A549 treated with Mapracorat at 1 μM for 4 hours (cell line): ENCODE measurements at places on chromosomes 2 and 18. TPM values are rescaled to one million over a fixed set of nuclear protein-coding genes. Genes with fewer than 3 reads are reported as not detected.

UNC80 gene
- total RNA-seq = not detected in 5 replicates

SAG gene
- total RNA-seq = not detected in 5 replicates

MTERF4 gene
- 20.6 to 29.8 TPM (median 25.1 TPM) in 5 replicates for total RNA-seq

CHRND gene
- total RNA-seq = not detected in 5 replicates

INHA gene
- total RNA-seq = 0.08 to 0.65 TPM (median 0.39 TPM) in 5 replicates

BMP10 gene
- total RNA-seq = not detected in 5 replicates

RNF181 gene
- 186 to 196 TPM (median 192 TPM) in 5 replicates for total RNA-seq

EN1 gene
- 0.70 to 1.3 TPM (median 1.0 TPM) in 5 replicates for total RNA-seq

B3GNT7 gene
- 1.8 to 2.8 TPM (median 2.4 TPM) in 5 replicates for total RNA-seq

GTF2A1L gene
- not detected in 5 replicates for total RNA-seq

NAPG gene
- total RNA-seq = 8.8 to 11.7 TPM (median 10.7 TPM) in 5 replicates

SLC5A7 gene
- not detected in 5 replicates for total RNA-seq

GATA6 gene
- total RNA-seq = 1.1 to 2.0 TPM (median 1.6 TPM) in 5 replicates

LIMS3 gene
- not detected in 5 replicates for total RNA-seq
